Stimulated activated CD4-positive, alpha-beta T cell treated with anti-CD3 and anti-CD28 coated beads, Interleukin-12 subunit alpha, Interleukin-12 subunit beta, amount 100 ng/mL, for 4 hours (primary cell): ENCODE measurements at places on chromosomes 7 and 10.
A peak's percentile ranks its signal among the peaks of the same experiment; 100 is the strongest.

DNA sequence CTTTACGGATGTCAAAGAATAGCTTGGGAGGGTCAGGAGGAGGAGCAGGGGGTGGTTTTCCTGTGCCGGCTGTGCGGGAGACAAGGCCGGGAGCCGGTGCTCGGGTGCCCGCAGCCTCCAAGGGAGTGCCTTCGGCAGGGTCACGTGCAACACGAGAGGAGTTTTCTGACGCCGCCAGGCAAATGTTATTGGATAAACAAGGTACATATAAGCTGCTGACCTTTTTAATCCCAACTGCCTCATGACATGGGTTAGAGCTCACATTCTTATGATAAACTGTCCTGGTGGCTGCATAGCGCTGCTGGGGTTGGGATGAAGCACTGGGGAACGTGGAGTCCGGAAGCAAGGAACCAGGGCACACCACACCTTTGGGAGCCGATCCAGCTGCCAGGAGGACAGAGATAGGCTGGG is 124.8 kb upstream of the PDLIM1 start:
- no peak for DNase-seq

- no peak for DNase-seq
Measured at GRCh38 chr7:138151731-138152577, 75.7 kb downstream of the AKR1D1 start.

GRCh38 chr10:16950656-16951601 is 133.7 kb upstream of the RSU1 start:
- peak; percentile 4 for DNase-seq

- no peak for DNase-seq
Measured at GRCh38 chr7:157791666-157792065, 454.9 kb downstream of the DNAJB6 start.

- no peak for DNase-seq
Measured at GRCh38 chr7:49376817-49377375, 396.5 kb upstream of the VWC2 start.

GRCh38 chr7:106863274-106863997 is 1.6 kb upstream of the PIK3CG start:
- no peak for DNase-seq

DNA sequence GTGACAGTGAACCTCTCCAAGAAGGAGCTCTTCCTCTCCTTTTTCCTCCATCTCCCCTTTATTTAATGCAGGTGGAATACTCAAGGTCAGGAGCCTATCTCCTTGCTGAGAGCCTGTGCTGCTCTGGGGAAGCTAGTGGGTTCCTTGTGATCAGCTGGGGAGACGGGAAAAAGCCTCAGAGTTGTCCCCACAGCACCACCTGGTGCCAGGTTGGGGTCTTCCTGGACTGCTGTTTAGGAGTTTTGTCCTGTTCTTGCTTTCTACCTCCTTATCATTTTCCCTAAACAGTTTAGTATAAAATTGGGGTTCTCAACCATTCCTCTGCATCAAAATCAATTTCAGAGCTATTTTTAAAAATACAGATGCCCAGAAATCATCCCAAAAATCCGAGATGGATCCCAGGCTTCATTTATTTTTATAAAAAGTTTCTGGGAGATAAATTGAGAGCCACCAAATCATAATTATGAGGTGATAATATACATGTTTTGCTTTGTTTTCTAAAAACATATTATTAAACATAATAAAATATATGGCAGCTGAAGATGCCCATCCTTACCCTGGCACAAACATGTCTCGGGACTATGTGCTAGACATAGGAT is 44.3 kb downstream of the MACC1 start:
- DNase-seq, result no peak

DNA sequence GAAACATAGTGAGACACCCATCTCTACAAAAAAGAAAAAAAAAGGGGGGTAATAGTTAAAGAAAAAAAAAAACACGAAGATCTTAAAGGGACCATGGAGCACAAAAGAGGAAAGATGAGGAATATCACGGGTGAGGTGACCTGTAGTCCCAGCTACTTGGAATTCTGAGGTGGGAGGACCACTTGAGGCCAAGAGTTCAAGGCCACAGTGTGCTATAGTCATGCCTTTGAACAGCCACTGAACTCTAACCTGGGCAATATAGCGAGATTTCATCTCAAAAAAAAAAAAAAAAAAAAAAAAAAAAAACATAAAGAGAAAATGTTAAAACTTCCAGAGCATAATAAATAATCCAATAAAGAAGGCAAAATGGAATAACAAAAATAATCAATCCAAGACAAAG is 23.6 kb downstream of the AKR1D1 start:
- DNase-seq, result no peak

GRCh38 chr7:76267107-76267893 is 35.2 kb upstream of the HSPB1 start:
- DNase-seq, result no peak

- DNase-seq, result no peak
Measured at GRCh38 chr7:159042581-159043101, 102.0 kb downstream of the VIPR2 start.

DNA sequence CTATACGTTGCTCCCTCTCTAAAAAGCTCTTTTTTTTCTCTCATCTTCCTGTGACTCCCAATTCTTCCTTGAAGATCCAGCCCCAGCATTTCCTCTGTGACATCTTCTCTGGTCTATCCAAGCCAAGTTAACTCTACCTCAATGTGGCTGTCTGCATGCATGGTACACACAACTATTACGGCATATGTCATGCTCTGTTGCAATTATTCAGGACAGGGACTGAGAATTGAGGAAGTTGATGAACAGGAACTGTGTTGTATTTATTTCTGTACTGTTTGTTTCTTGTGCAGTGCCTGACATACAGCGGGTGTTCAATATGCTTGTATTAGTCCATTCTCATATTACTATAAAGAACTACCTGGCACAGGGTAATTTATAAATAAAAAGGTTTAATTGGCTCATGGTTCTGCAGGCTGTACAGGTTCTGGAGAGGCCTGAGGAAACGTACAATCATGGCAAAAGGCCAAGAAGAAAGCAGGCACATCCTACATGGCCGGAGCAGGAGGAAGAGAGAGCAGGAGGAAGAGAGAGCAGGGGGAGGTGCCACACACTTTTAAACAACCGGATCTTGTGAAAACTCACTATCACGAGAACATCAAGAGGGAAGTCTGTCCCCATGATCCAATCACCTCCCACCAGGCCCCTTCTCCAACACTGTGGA is 6.3 kb downstream of the TRPV5 start:
- no peak for DNase-seq

DNA sequence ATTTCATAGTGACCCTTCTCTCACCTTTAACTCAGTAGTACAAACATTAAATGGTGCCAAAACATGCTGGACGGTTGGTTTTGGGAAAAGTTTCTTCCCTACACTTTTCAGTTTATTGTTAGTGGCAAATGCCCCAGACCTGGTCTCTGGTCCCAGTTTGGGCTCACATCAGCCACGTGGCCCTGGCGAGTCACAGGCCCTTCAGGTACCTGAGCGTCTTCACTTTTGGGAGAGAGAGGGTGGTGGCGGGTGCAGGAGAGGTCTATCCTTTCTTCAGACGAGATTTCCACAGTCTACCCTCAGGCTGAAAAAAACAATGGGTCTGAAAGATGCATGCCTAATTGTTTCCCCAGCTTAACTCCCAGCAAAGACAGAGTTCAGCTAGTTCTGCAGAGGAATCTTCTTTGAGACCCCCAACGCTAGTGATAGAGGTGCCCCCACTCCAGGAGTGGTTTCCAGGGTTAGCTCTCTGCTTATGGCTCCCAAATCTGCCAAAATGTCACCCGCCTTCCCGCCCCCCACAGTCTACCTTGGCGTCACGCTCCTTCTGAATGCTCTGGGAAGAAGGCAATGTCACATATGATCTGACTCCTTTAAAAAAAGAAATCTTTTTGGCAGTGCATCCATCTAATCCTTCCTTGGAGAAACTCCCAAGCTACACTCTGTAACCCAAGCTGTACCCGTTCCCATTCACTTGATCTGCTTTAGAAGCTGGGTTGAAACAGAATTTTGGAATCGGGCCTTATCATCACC is 384.8 kb upstream of the FOXK1 start:
- no peak for DNase-seq

DNA sequence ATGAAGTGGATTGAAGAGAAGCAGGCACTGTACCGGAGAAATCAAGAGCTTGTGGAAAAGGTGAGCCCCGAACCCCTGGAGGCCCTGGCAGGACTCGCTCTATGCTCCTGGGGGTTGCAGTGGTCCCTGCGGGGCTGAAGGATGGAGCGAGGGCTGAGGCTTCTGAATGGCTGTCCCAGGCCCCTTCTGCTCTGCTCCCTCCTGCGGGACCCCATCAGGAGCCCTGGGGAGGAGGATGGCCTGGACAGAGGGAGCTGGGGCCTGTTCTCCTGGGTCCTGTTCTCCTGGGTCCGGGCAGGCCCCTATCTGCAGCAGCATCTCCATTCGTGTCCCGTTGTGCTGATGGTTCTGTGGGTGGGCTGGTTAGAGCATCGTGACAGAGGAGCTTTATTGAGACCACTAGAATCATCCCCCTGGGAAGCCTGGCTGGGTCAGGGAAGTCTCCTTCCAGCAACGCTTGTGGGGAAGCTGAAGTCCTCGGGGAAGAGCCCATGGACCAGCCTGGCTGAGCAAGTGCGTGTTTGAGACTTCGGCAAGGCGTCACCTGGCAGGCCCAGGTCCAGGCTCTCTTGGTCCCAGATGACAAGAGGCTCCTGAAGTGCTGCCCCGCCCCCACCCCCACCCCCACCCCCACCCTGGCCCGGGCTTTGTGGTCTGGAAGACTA is 41.1 kb upstream of the DPYSL4 start:
- no peak for DNase-seq

DNA sequence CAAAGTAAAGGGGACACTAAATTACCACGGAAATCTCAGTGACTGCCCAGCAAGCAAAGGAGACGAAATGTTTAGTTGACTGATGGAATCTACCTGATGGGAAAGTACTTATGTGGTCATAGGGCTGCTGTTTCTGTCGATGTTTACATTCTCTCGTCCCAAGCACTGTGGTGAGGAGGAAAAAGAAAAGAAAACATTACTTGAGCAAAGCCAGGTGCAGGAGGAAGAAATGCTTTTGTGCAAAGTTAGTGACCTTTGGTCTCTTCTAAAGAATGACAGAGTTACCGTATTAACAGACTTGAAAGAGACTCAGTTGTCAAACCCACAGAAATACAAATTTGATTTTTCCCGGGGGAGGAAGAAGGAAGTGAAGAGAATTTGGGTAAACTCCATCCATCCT is 43.3 kb upstream of the FMC1 start:
- no peak for DNase-seq

DNA sequence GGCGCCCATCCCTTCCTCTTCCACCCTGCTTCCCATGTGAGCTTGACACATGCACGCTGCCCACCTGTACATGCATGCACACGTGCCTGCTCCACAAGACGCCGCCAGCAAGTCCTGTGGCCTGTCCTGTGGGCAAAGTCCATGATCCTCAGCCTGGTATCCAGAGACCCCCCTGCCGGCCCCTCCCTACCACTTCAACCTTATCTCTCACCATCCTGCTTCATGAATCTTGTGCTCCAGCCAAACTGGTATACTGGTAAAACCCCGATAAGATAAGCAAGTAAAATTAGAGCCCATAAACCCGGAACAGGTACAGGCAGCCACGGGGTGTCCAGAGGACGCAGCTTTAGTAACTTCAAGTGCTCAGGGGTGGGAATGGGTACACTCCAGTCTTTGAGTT is 11.8 kb upstream of the TBXAS1 start:
- no peak for DNase-seq

DNA sequence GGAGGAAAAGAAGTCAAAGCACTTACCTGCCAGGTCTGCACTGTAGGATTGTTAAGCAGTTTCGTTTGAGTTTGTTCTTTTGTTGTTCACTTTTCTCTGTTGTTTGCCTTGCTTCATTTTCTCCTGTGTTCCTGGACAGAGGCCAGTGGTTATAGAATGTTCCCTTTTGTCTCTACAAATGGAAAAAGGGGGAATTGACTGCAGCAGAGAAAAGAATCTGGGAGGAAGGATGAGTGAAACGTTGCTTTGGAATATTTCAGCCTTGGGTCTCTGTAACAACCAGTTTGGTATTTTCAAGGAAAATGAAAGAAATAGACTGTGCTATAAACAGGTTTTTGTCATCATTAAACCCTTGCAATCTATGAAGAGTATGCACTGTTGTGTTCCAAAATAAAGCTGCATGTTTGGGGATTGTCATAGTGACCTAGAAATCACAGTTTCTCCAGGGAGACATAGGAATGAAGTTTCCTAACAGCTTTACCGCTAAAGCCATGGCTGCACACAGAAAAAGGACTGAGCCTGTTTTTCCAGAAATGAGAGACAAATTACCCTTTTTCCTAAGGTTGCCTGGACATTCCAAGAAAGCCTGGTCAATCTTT is 60.8 kb upstream of the HABP2 start:
- DNase-seq, result no peak

DNA sequence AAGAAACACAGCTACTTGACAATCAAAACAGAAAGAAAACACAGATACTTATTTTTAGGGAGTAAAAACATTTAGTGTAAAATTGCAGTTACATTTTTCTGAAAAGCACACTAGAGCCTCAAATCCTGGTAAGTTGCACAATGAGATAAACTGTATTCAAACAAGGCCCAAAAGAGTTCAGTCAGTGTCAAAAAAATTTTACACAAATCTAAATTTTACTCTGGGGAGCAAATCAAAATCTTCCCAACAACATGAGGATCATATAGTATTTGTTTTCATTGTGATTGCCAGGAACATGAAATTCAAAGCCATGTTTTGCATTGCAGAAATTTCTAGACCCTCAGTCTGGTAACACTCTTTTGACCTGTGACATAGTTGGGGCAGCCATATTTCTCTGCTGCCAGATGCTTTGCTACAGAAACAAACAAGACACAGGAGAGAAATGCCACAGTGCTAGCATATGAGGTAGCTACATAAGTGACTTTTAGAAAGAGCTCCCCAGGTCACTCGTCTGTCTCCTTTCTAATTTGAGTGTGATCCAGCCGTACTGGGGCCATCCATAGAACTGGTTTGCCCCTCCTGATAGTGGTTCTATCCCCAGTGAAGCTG is 49.6 kb downstream of the PDE1C start:
- DNase-seq, result no peak

GRCh38 chr7:150323682-150324372 is 482 bp upstream of the ACTR3C start:
- DNase-seq, result no peak

- no peak for DNase-seq
Measured at GRCh38 chr10:75304313-75304712, 68.6 kb upstream of the COMTD1 start.

GRCh38 chr10:112843623-112844022 is 106.4 kb upstream of the TCF7L2 start:
- DNase-seq, result no peak

DNA sequence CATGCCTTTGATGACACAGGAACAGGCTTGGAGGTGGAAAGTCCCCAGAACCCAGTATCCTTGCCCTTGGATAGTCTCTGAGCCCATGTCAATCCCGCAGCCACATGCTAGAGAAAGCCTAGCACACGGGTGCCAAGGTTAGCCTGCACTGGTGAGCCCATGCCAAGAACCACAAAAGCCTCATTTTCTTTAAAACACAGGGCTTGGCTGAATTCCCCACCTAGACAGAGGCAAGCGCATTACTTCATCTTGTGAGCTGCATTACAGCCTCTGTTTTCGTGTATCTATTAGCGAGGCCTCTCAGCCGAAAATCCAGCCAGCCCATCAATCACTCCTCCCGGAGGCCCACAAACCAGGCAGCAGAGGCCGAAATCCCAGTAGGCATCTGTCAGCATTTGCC is 314.9 kb upstream of the AUTS2 start:
- no peak for DNase-seq
